Stimulated activated CD8-positive, alpha-beta memory T cell treated with anti-CD3 and anti-CD28 coated beads, Interleukin-4, amount 100 ng/mL, for 24 hours (primary cell): ENCODE measurements at places on chromosomes 1 and 21.

GRCh38 chr1:248111157-248111556, 16.2 kb downstream of the OR2L13 start:
- DNase-seq, result no peak

- no peak for DNase-seq
Observed at GRCh38 chr1:186094172-186094571, 280.9 kb downstream of the TPR start.

- peak; percentile 44 for DNase-seq
Observed at GRCh38 chr1:84689514-84690396, 506 bp downstream of the SSX2IP start.

- no peak for DNase-seq
Observed at GRCh38 chr21:15171546-15171945, 106.7 kb upstream of the NRIP1 start.
